ENCODE measurements at places on chromosomes 3 and 15. TPM values are rescaled to one million over a fixed set of nuclear protein-coding genes. Genes with fewer than 3 reads are reported as not detected.

Gene DNASE1L3
- polyA plus RNA-seq: not detected

Gene ZNF620
- 0.69 TPM for polyA plus RNA-seq

Gene STIMATE
- polyA plus RNA-seq: 12.5 TPM

Gene TM4SF18
- not detected for polyA plus RNA-seq

Gene TNFAIP8L3
- polyA plus RNA-seq: 0.30 TPM

Gene C2CD4A
- not detected for polyA plus RNA-seq

Gene GOLGA8G
- not detected for polyA plus RNA-seq

Gene SNAPC5
- polyA plus RNA-seq: 26.5 TPM

Gene MESP1
- polyA plus RNA-seq: 0.30 TPM

Gene ECE2
- polyA plus RNA-seq: not detected

Gene SNTN
- polyA plus RNA-seq: not detected

Gene NR2F2
- polyA plus RNA-seq: 66.9 TPM

Gene DGKG
- 4.8 TPM for polyA plus RNA-seq

Gene FGF12
- polyA plus RNA-seq: not detected

Measured in AG04450 (cell line).